B cell (primary cell): ENCODE measurements at places on chromosomes 7 and 10.

DNA sequence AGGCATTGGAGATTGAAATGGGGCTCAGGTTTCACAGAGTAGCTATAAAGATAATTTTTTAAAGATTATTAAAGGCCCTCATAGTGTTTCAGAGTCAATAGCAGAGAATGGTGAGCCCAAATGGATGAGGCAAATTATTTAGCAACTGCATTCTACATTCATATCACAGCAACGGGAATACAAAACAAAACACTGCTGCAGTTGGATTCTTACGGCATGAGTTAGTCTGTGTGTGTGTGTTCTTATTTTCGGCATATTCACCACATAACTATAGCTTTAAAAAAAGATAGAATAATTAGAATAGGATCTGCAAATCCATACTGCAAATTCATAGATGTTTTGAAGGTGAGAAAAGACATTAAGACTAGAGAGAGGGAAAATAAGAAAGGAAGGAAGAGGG, 66.0 kb downstream of the SUGCT start:
- no peak for DNase-seq

- DNase-seq, result no peak
These were observed 9.3 kb downstream of the FXYD4 start for GRCh38 chr10:43380610-43381222.

GRCh38 chr10:105643660-105644059, 1002.6 kb downstream of the SORCS3 start:
- no peak for DNase-seq

DNA sequence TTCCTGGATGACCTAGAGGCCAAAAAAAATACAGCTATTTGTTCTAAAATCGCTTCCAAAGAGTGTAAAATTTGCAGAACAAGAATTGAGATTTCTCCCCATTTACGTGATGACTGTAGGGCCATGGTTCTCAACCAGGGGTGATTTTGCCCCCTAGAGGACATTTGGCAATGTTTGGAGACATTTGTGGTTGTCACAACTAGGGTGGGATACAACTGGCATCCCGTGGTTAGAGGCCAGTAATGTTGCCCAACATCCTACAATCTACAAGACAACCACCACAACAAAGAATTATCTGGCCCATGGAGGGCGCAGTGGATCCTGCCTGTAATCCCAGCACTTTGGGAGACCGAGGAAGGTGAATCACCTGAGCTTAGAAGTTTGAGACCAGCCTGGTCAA, 22.8 kb upstream of the MALSU1 start:
- DNase-seq, result no peak

GRCh38 chr7:140640060-140640637, 464 bp downstream of the DENND2A start:
- DNase-seq, result peak; percentile 50

DNA sequence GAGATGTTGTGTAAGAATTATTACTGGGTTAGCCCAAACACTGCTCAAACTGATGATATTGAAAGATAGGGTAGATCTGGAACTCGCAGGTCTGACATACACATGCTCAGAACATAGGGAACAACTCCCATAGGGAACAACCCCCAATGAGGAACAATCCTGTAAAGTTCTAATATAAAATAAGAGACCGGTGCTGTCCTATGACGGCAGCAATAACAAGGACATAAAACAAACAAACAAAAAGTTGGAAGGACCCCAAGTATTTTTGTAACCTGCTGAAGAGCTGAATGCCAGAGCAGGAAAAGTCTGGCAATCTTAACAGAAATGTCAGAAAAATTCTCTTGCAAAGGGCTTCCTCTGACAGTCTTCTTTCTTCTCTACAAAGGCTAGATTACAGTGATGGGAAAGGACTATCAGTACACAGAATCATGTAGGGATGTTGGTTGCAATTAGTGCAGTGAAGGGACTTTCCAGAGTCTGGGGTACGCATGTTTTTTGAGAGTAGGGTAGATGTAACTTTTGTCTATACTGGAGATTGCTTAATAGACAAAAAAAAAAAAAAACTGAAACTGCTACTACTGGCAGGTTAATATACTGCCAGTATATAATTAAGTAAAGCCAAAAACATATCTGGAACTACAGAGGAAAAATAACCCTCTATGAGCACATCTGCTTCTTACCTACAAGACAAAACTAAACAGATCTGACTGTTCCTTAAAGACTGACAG, 35.5 kb downstream of the IDE start:
- no peak for DNase-seq

DNA sequence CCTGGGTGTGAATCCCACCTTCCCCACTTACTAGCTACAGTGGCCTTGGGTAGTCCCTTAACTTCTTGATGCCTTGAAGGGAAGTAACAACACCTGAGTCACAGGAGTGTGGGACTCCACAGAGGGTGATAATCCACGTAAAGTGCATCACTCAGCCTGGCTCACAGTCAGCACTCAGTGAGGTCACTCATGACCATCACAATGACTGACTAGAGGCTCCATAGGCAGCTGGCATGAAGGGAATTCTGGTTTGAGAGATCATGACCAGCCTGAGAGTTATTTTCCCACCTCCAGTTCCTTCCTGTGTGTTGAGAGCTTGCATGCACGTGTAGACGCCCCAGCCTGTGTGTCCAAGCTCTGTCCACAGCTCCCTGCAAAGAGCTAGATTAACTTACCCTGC, 34.8 kb downstream of the NEUROG3 start:
- DNase-seq, result no peak

GRCh38 chr7:111678281-111678680, 116.0 kb upstream of the IMMP2L start:
- no peak for DNase-seq
